ENCODE measurements at places on chromosomes 6 and 20.

DNA sequence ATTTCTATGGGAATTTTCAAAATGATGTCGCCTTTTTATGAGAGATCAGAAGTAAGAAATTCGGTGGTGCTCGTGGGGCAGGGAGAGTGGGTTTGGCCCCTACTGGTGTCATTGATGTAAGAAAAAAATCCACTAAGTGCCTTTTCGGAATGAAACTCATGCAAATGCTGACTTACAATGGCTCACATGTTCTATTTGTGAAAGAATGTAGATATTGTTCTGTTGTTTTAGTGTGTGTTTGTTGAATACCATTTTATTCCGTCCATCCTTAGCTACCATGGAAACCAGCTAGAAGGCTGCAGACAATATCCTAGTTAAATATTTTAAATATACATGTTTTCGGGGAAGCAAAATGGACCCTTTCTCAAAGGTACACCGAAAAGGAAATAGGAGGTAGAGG is 304.9 kb downstream of the TAF4 start:
- DNase-seq: no peak

- DNase-seq: no peak
These were observed 104.5 kb upstream of the CARMIL1 start for GRCh38 chr6:25174678-25175077.

GRCh38 chr6:113488061-113488460 is 369.1 kb upstream of the MARCKS start:
- DNase-seq: no peak

GRCh38 chr20:41316051-41316450 is 1.5 kb downstream of the ZHX3 start:
- no peak for DNase-seq

GRCh38 chr6:34062815-34063214 is 83.1 kb downstream of the GRM4 start:
- no peak for DNase-seq

Data from stimulated activated CD4-positive, alpha-beta T cell treated with anti-CD3 and anti-CD28 coated beads, Interleukin-2, amount 100 ng/mL, for 24 hours (primary cell).